ENCODE measurements at places on chromosomes 5 and 9. TPM values are rescaled to one million over a fixed set of nuclear protein-coding genes. Genes with fewer than 3 reads are reported as not detected.

The BTNL8 gene
- total RNA-seq = 0.58 TPM

The TEX48 gene
- not detected for total RNA-seq

The OTP gene
- not detected for total RNA-seq

The CTSV gene
- 0.14 TPM for total RNA-seq

The NPR3 gene
- 81.0 TPM for total RNA-seq

The QSOX2 gene
- 8.0 TPM for total RNA-seq

The TUSC1 gene
- 9.2 TPM for total RNA-seq

The FRMD3 gene
- 131 TPM for total RNA-seq

The SPINK6 gene
- not detected for total RNA-seq

The ENTREP1 gene
- total RNA-seq = 22.1 TPM

The GABRA1 gene
- not detected for total RNA-seq

DNA sequence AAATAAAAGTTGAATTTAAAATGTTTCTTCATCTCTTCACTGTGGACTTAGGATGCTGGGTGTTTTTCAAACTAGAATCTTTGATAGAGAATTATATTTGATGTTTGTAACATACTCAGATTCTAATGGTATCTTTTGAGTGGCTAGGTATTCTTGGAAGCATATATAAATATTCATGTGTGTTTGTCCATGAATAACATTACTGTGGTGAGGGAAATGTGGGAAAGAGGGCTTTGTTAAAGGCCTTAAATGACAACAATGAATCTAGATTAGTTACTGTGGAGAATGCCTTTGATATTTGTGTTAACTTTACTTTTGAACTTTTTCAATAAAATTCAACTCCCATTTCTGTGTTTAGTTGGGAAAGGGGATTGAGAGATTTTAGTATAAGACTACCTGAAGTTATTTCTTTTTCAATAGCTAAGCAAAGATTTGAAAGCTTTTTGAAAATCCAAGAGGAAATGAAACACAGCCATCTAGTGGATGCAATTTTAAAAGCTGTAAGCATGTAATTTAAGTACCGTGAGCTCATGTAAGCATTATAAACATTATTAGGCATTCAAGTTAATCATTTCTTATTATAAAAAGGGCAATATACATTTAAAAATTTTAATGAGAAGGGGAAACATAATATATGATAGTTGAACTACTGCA is 69.6 kb downstream of the CCDC171 start:
- DNase-seq = no peak

DNA sequence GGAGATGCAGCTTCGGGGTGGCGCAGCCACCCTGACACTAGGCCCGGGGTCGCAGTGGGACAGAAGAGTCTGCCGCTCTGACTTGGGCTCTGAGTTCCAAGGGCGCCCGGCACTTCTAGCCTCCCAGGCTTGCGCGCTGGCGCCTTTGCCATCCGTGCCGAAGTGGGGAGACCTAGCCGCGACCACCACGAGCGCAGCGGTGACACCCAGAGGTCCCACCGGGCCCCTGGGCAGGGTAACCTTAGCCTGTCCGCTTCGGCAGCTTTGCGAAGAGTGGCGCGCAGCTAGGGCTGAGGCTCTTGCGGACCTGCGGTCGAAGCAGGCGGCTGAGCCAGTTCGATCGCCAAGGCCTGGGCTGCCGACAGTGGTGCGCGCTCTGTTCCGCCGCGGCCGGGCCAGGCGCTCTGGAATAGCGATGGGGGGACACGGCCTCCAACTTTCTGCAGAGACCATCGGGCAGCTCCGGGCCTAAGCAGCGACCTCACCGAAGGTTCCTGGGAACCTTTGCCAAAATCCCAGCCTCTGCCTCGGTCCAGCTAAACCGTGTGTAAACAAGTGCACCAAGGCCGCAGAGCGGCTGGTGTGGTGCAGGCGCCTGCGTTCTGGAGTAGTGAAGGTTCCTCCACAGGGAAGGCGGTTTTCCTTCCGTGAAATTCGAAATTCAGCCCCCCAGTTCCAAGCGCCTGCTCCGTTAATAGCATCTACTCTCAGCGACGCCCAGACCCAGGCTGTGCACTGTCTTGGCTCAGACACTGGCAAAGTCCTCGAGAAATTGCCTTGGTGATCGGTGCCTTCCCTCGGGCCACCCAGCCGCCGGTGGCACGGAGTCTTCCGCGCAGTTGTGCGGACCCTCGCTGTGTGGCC is 7.4 kb downstream of the TLX3 start:
- DNase-seq = no peak

GRCh38 chr9:89144238-89144637 is 34.4 kb downstream of the SHC3 start:
- no peak for DNase-seq

- DNase-seq = no peak
Observed at GRCh38 chr5:165665735-165666400, 2160.4 kb downstream of the MAT2B start.

DNA sequence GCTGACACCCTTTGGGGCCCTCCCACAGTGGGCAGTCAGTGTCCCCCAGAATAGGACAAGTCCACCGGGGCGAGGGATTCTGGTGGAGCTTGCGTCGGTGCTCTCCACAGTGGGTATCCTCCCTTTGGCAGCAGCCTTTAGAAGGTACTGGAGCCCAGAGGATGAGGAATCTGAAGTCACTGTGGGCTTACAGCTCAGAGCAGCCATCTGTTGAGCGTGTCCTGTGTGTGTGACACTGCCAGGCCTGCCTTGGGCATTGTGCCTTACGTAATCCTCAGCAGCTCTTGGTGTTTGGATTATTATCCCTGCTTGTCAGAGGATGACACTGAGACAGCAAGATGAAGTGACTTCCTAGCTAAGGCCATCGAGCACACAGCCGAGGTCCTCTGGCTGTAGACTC is 12.6 kb downstream of the URM1 start:
- no peak for DNase-seq

GRCh38 chr5:31948006-31948405 is 226.1 kb downstream of the GOLPH3 start:
- DNase-seq = no peak

- DNase-seq = no peak
Observed at GRCh38 chr9:5688109-5688508, 59.2 kb downstream of the RIC1 start.

- DNase-seq = no peak
Observed at GRCh38 chr5:131610198-131611063, 24.6 kb downstream of the RAPGEF6 start.

GRCh38 chr9:88614359-88614758 is 79.4 kb downstream of the NXNL2 start:
- no peak for DNase-seq

DNA sequence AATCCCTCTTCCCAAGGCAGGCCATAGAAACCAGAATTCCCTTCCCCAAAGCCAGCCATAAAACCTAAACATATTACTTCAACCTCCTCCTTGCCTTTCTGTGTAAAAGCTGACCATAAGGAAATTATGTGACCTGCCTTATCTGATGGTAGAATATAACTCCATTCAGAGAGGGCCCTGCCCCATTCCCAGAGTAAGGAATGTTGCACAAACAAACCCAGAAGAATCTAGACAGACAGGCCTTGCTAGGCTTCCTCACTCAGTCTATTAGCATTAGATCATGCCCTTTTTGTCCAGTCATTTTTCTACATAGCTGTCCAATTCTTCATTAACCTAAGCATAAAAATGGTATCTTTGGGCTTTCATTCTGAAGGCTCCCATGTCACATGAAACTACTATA is 17.8 kb upstream of the IFNB1 start:
- DNase-seq = no peak

GRCh38 chr5:39331861-39332381 is 32.4 kb downstream of the C9 start:
- no peak for DNase-seq

- no peak for DNase-seq
Observed at GRCh38 chr9:34518110-34518616, 4.6 kb downstream of the ENHO start.

DNA sequence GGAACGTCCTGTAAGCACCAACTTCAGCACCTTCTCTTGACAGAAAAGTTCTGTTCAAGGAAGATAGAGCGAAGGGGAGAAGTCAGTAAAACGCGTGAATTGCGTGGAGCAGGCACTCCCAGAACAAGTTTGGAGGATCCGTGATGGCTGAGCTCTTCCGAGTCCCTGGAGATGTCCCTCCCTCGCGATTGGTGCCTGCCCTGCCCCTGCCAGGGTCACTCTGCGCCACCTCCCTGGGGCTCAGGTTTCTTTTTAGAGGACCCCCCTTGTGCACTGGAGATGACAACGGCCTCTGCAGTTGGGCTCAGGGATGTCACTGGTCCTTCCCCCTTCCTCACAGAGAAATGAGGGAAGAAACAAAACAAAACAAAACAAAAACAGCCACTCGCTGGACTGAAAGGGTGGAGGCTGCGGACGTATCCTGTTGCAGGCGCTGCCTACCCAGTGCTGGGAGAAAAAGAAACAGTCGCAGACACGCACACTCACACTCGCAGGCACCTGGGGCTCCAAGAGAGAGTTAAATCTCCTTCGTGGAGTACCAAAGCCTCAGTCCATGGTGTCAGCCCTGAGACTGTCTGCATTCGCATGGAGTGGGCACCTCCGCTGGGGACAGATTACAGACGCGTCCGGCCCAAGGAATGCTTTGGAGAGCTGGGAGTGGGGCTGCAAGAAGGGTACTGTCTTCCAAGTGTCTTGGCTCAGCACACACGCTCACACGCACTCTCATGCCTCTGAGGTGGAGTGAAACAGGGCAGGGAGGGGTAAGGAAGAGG is 512.7 kb downstream of the SLCO4C1 start:
- DNase-seq = no peak

DNA sequence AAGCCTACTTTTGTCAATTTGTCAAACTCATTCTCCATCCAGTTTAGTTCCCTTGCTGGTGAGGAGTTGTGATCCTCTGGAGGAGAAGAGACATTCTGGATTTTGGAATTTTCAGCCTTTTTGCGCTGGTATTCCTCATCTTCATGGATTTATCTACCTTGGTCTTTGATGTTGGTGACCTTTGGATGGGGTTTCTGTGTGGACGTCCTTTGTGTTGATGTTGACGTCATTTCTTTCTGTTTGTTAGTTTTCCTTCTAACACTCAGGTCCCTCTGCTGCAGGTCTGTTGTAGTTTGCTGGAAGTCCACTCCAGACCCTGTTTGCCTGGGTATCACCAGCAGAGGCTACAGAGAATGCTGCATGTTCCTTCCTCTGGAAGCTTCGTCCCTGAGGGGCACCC is 71.2 kb downstream of the P4HA2 start:
- DNase-seq = no peak

DNA sequence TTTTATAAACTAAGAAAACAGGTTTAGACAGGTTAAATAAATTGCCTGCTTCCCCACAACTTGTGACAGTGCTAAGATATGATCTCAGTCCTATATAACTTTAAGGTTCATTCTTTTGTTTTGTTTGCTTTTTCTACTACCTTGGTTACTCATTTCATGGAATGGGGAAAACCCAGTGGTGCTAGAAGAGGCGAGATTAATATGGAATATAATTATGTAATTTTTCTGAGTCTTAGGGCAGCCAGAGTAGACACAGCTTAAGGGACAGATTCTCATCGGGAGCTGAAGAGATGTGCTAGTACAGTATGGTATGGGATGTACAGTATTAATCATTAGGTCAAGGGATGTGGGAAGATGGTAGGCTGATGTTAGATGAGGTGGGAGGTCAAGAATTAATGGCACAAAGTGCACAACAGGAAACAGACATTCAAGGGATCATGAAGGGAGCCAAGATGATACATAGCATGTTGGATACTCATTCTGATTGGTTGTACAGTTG is 6.2 kb downstream of the TRIM32 start:
- no peak for DNase-seq

- DNase-seq = no peak
Observed at GRCh38 chr9:129557192-129558036, 63.5 kb downstream of the C9orf50 start.

- DNase-seq = no peak
Observed at GRCh38 chr9:89923961-89924504, 319.2 kb downstream of the GADD45G start.

DNA sequence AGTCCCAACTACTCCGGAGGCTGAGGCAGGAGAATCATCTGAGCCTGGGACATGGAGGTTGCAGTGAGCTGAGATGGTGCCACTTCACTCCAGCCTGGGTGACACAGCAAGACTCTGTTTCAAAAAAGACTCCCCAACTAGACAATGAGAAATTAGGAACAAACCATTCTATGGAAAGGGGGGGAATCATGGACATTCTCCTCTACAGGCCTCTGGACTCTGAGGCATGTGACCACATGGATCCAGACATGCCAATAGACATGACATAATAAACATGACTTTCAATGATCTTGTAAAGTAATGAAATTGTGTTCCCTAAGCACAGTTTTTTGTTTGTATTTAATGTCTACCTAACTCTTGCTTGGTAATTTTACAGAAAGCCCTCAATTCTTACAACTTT is 8.8 kb downstream of the HOMER1 start:
- no peak for DNase-seq

DNA sequence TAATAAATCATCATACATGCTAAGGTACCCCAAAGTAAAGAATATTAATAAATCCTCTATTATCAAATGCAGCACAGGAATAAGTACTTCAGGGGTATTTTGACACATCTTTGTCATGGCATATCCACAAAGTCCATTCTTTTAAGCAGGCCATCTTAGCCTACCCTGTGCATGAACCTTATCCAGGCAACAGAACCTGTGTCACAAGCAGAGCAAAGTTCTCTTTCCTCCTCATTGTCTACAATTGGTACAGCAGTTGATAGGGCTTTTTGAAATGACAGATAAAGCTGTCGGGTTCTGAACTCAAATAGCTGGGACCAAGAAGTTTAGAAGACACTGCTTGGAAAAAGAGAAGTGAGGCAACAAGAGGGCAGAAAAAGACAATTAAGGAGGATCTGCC is 30.8 kb upstream of the PURA start:
- DNase-seq = no peak

DNA sequence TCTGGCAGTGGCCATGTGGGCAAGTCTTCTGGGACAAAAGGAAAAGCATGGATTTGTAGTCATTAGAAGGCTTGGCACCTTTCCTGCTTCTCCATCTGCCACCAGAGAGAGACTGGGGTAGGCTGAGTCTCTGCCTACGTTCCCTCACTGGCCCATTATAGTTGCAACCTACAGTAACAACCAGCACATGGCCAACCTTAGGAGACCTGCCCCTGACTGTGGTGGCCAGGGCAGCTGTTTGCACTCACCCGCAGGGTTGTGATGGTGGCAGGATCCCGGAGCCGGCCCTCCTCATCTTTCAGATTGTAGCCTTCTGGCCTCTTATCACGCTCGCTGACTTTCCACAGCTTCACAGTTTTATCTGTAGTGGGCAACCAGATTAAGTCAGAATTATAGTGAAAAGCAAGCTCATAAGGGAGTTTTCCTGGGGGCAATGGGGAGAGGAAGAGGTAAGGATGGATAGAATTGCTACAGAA is 174.9 kb upstream of the GPR151 start:
- no peak for DNase-seq

DNA sequence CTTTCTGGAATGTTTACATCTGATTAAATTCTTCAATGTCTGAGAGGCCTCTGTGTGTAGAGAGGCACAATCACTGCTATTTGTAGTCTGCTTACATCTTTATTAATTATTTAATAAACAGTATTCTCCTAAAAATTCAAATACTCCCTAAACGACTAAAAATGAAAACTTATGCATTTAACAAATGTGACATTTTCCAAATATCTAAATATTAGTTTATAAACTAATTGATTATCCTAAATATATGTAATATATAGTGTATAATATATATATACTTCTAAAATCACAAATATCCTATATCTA is 57.7 kb upstream of the ZBED3 start:
- no peak for DNase-seq

- no peak for DNase-seq
Observed at GRCh38 chr5:177085985-177086653, 596 bp upstream of the FGFR4 start.

- DNase-seq = peak; percentile 68
Observed at GRCh38 chr5:78908173-78909061, 76.7 kb downstream of the ARSB start.

Measured in left ventricle myocardium inferior (tissue), 1 donor.